ENCODE measurements at places on chromosomes 16 and 17.

GRCh38 chr17:29828676-29829284 is 101.2 kb downstream of the SSH2 start:
- no peaks in the 10 kb centered on the region for H3K27me3 ChIP-seq
- no peaks in the 10 kb centered on the region for H3K4me1 ChIP-seq
- DNase-seq = no peak
- H3K36me3 ChIP-seq = no peaks in the 10 kb centered on the region

DNA sequence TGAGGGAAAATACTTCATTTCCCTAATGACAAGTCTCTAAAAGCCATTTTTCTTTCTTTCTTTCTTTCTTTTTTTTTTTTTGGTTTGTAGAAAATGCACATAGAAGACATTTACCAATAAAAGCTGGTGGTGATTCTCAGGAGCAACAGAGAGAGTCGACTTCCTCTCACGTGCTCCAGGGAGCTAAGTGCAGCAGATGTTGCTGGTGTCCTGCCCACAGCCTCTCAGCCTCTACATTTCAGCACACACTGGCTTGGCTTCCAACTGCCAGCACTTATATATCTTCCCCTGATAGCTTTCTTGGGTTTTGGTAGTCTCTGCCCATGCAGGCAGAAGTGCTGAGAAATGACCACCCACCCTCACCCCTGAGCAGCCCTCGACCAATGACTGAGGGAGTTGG is 58.4 kb upstream of the MARCHF10 start:
- DNase-seq = no peak
- H3K27me3 ChIP-seq = peaks cover 3% of the 10 kb centered on the region
- no peak overlapping the region for H3K27ac ChIP-seq
- H3K36me3 ChIP-seq = no peaks in the 10 kb centered on the region

GRCh38 chr16:83630979-83631378 is 176.8 kb upstream of the HSBP1 start:
- H3K4me1 ChIP-seq = no peaks in the 10 kb centered on the region
- no peak overlapping the region for H3K4me3 ChIP-seq
- DNase-seq = no peak
- H3K36me3 ChIP-seq = no peaks in the 10 kb centered on the region
- no peaks in the 10 kb centered on the region for H3K27me3 ChIP-seq
- H3K27ac ChIP-seq = no peak overlapping the region

DNA sequence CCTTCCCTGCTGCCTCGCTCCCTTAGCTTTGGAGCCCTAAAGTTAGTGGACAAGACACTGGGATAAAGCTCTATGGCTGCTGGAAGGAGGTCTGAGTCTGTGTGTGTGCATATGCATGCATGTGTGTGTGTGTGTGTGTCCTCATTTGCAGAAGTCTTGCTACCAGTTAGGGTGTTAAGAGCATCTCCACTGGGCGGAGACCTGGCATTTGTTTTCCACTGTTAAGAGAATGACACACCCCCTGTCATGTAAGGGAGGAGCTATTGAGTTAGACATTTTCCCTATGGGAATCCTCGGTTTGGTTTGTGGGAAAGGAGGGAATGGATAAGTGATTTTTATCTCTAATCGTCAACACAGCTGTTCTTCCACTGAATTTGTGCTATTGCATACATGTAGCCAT is 24.8 kb upstream of the ARHGAP23 start:
- no peaks in the 10 kb centered on the region for H3K4me1 ChIP-seq
- no peak overlapping the region for H3K27ac ChIP-seq

DNA sequence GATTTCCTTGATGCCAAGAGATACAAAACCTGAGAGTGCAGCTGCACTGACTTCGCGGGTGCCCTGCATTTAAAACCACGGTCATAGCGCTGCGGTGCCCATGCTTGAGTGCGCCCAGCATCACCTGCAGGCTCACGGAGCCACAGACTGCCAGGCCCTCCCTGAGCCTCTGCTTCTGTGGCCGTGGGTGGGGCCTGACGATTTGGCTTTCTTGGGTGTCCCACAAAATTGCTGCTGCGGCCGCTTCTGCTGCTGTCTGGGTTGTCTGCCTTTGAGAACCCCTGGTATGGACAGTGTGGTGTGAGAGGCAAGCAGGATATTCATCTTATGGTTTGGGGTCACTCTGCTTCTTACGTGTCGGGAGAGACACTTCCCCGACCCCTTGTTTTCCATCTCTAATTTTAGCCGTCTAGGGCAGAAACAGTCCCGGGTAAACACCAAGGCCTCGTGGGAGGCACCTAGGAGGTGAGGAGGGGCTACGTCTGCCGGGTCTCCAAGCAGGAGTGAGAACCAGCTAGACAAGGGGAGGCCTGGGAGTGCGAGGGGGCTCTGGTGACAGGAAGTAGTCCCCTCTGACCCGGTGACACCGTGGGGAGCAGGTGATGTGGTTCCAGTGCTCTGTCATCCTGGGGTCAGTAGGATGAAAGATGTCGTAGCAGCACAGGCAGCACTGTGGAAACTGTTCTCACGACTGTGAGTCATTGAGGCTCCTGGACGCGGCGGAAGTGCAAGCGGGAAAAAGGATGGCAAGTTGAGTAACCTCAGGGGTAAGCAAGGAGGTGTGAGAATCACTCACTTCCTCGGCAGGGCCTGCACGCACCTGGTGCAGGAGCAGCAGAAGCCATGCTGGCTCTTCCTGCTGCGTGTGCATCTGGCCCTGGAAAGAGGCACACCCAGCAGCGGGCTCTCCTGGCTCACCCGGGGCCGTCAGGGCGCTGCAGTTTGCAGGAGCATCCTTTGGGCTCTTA is 176.3 kb downstream of the RPTOR start:
- peaks cover 9% of the 10 kb centered on the region for H3K4me1 ChIP-seq
- DNase-seq = no peak
- no peak overlapping the region for H3K4me3 ChIP-seq
- H3K27ac ChIP-seq = no peak overlapping the region
- H3K36me3 ChIP-seq = no peaks in the 10 kb centered on the region

- no peaks in the 10 kb centered on the region for H3K4me1 ChIP-seq
- no peak for DNase-seq
- H3K27me3 ChIP-seq = no peaks in the 10 kb centered on the region
- H3K27ac ChIP-seq = no peak overlapping the region
- H3K4me3 ChIP-seq = no peak overlapping the region
- peaks cover 100% of the 10 kb centered on the region for H3K36me3 ChIP-seq
Measured at GRCh38 chr17:28634206-28634865, 10.6 kb downstream of the BLTP2 start.

DNA sequence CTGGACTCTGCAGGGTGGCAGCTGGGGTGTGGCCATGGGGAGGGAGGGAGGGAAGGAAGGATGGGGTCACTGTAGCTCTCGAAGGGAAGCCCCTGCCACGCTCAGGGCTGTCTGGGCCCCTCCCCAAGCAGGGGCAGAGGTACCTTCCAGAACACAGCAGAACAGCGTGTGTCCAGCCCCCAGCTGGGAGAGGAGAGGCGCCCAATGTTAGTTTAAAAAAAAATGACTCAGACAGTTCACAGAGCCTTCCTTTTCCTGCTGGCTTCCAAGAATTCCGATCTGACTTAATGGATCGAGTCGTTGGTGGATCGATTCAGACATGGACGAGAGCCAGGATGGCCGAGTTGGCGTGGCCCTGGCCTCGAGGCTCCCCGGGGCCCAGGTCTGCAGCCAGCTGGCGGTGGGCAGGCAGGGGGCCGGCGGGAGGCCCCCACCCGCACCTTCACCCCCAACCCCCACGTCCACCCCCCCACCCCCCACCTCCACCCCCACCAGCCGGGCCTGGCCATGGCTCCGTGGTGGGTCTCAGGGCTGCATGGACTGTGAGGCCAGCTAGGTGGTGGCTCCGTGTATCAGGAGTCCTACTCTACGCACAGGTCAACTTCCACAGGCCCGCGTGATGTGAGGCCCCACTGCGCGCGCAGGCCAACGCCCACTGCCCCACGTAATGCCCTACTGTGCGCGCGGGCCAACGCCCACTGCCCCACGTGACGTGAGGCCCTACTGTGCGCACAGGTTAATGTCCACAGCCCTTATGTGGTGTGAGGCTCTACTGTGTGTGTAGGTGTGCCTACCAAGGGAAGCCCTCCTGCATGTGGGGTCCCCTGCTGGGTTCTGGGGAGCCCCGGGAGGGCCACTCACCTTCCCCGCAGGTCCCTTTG is 21.8 kb downstream of the CACNA1H start:
- H3K36me3 ChIP-seq = no peaks in the 10 kb centered on the region
- H3K27me3 ChIP-seq = no peaks in the 10 kb centered on the region
- H3K27ac ChIP-seq = no peak overlapping the region
- H3K4me3 ChIP-seq = no peak overlapping the region

DNA sequence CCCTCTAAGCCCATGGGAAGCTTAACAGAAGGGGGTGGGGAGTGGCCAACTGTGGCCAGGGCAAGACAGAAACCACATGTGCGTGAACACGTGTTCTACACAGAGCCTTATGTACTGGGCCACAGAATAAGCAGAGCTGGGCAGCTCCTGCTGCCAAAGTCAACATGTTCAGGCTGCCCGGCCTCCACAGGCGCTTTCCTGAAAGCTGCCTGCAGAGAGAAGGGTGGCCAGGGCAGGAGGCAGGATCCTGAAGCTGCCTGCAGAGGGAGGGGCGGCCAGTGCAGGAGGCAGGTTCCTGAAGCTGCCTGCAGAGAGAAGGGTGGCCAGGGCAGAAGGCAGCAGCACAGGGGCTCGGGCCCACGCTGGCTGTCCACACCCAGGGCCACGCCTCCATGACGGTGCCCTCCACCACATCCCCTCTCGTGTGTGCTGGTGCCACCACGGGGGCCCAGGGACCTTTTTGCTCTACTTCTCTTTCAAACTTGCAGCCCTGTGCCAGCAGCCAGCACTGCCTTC is 79.5 kb downstream of the ANKRD11 start:
- peaks cover 86% of the 10 kb centered on the region for H3K4me1 ChIP-seq
- H3K36me3 ChIP-seq = no peaks in the 10 kb centered on the region
- DNase-seq = peak; percentile 55

GRCh38 chr16:19223235-19224170 is 55.5 kb downstream of the SYT17 start:
- no peak overlapping the region for H3K27ac ChIP-seq
- no peaks in the 10 kb centered on the region for H3K27me3 ChIP-seq
- no peak overlapping the region for H3K4me3 ChIP-seq
- no peaks in the 10 kb centered on the region for H3K36me3 ChIP-seq

- no peaks in the 10 kb centered on the region for H3K27me3 ChIP-seq
Measured at GRCh38 chr16:15980329-15980728, 30.9 kb downstream of the ABCC1 start.

DNA sequence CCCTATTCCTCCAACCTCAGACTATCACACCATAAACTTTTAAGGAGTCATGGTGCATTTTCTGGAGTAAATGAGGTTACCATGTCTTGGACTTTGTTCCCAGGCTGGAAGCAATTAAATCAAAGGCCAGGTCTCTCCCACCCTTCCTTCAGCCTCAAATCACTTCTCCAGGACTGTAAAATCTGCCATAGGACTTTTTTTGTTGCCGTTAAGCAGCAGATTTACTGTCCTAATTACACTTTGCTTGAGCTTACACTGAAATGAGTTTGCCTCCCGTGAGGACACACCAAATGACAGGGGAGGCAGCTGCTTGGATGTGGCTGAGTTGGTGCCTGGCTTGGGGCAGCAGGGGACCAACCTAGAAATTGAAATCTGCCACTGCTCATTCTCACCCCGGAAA is 14.7 kb downstream of the DCAKD start:
- H3K4me1 ChIP-seq = peaks cover 25% of the 10 kb centered on the region
- H3K27me3 ChIP-seq = no peaks in the 10 kb centered on the region
- no peak overlapping the region for H3K27ac ChIP-seq

GRCh38 chr16:50629334-50629733 is 51.8 kb downstream of the SNX20 start:
- no peaks in the 10 kb centered on the region for H3K27me3 ChIP-seq
- H3K27ac ChIP-seq = no peak overlapping the region
- H3K36me3 ChIP-seq = no peaks in the 10 kb centered on the region
- no peak for DNase-seq
- H3K4me3 ChIP-seq = no peak overlapping the region
- H3K4me1 ChIP-seq = no peaks in the 10 kb centered on the region

- H3K36me3 ChIP-seq = peaks cover 61% of the 10 kb centered on the region
- no peak for DNase-seq
- no peak overlapping the region for H3K4me3 ChIP-seq
Measured at GRCh38 chr17:21001813-21002221, 41.0 kb downstream of the USP22 start.

- H3K27me3 ChIP-seq = peaks cover 40% of the 10 kb centered on the region
- no peak overlapping the region for H3K4me3 ChIP-seq
- H3K36me3 ChIP-seq = no peaks in the 10 kb centered on the region
- no peak for DNase-seq
Measured at GRCh38 chr17:33207231-33207630, 85.9 kb downstream of the ASIC2 start.

- peaks cover 10% of the 10 kb centered on the region for H3K36me3 ChIP-seq
- no peak overlapping the region for H3K27ac ChIP-seq
- H3K27me3 ChIP-seq = no peaks in the 10 kb centered on the region
- H3K4me3 ChIP-seq = no peak overlapping the region
- H3K4me1 ChIP-seq = no peaks in the 10 kb centered on the region
- DNase-seq = no peak
Measured at GRCh38 chr17:10633738-10634379, 23.2 kb downstream of the MYH3 start.

DNA sequence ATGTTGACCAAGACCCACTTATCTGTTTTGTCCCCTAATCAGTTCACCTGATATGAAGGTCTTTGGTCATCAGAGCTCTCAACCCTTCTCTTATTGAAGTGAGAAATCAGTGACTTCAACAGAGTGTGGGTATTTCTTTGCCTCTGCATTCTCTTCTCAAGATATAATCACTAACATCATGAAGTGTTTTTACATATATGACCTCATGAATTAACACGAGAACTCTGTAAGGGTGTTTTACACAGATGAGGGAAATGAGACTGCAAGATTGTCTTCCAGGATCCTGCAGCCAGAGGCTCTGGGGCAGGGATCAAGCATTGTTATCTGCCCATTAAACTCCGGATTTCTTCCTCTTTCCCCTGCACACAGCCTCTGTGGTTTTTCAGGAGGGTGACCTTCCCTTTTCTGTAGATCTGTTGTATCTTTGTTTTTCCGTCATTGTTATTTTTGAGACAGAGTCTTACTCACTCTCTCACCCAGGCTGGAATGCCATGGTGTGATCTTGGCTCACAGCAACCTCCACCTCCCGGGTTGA is 22.7 kb downstream of the LCMT1 start:
- H3K27ac ChIP-seq = no peak overlapping the region
- no peaks in the 10 kb centered on the region for H3K36me3 ChIP-seq
- H3K4me3 ChIP-seq = no peak overlapping the region
- no peaks in the 10 kb centered on the region for H3K27me3 ChIP-seq
- no peak for DNase-seq

GRCh38 chr17:49339354-49339753 is 22.7 kb downstream of the ZNF652 start:
- H3K27me3 ChIP-seq = no peaks in the 10 kb centered on the region
- no peak for DNase-seq
- H3K27ac ChIP-seq = no peak overlapping the region
- peaks cover 16% of the 10 kb centered on the region for H3K4me1 ChIP-seq
- H3K36me3 ChIP-seq = no peaks in the 10 kb centered on the region

- DNase-seq = peak; percentile 76
- no peaks in the 10 kb centered on the region for H3K36me3 ChIP-seq
- H3K4me3 ChIP-seq = no peak overlapping the region
- no peaks in the 10 kb centered on the region for H3K27me3 ChIP-seq
- H3K4me1 ChIP-seq = no peaks in the 10 kb centered on the region
- H3K27ac ChIP-seq = peak overlapping the region; percentile 23
Measured at GRCh38 chr17:17641621-17642409, 39.4 kb upstream of the RAI1 start.

Measured in heart left ventricle (tissue), 16 donors.